Endodermal cell (in vitro differentiated cells): ENCODE measurements at places on chromosomes 11 and 22. TPM values are rescaled to one million over a fixed set of nuclear protein-coding genes. Genes with fewer than 3 reads are reported as not detected.

TXNRD2 gene
- 13.6 and 15.4 TPM in 2 replicates for total RNA-seq

PPME1 gene
- total RNA-seq, result 28.8 and 33.7 TPM in 2 replicates

TPH1 gene
- total RNA-seq, result 0.07 and 0.31 TPM in 2 replicates

GRIK4 gene
- 2.8 and 3.5 TPM in 2 replicates for total RNA-seq

GLYATL2 gene
- total RNA-seq, result 0.49 to 1.7 TPM (median 1.4 TPM) in 3 replicates

NRIP3 gene
- total RNA-seq, result 0.86 to 1.2 TPM (median 0.95 TPM) in 3 replicates

GDPD4 gene
- not detected in 2 replicates for total RNA-seq

C1QTNF4 gene
- total RNA-seq, result 6.9 to 15.7 TPM (median 10.9 TPM) in 3 replicates

OR10D3 gene
- total RNA-seq, result 0.25 TPM in 1 of 3 replicates, not detected in the others

RAB39A gene
- total RNA-seq, result 4.6 and 4.8 TPM in 2 replicates

VWCE gene
- total RNA-seq, result 8.8 and 13.3 TPM in 2 replicates

MRGPRX4 gene
- not detected in 3 replicates for total RNA-seq

ARHGAP42 gene
- 161 to 185 TPM (median 176 TPM) in 3 replicates for total RNA-seq

VPS51 gene
- 94.2 to 108 TPM (median 107 TPM) in 3 replicates for total RNA-seq

TMEM121B gene
- 8.8 and 10.9 TPM in 2 replicates for total RNA-seq

OR10A3 gene
- not detected in 2 replicates for total RNA-seq

PHF21B gene
- 49.2 and 69.2 TPM in 2 replicates for total RNA-seq

RCOR2 gene
- total RNA-seq, result 45.0 and 46.5 TPM in 2 replicates

IL18 gene
- 0.59 to 1.00 TPM in 2 of 3 replicates, not detected in the other for total RNA-seq

MYOD1 gene
- not detected in 2 replicates for total RNA-seq

DYNC2H1 gene
- 15.7 and 21.1 TPM in 2 replicates for total RNA-seq

CSF2RB gene
- total RNA-seq, result not detected in 2 replicates

TRIM29 gene
- total RNA-seq, result 0.63 TPM in 1 of 3 replicates, not detected in the others

CALCB gene
- total RNA-seq, result 0.49 TPM in 1 of 3 replicates, not detected in the others

TENM4 gene
- total RNA-seq, result 68.2 to 85.4 TPM (median 78.1 TPM) in 3 replicates

SLC22A8 gene
- total RNA-seq, result 0.16 TPM in 1 of 2 replicates, not detected in the other

MPEG1 gene
- not detected in 2 replicates for total RNA-seq

MAPK11 gene
- 0.40 and 1.0 TPM in 2 replicates for total RNA-seq

OR5A1 gene
- total RNA-seq, result not detected in 3 replicates

CHRDL2 gene
- 0.27 and 0.44 TPM in 2 replicates for total RNA-seq

KIRREL3 gene
- total RNA-seq, result 0.79 and 1.1 TPM in 2 replicates

CCDC73 gene
- total RNA-seq, result not detected in 2 replicates

SGSM1 gene
- total RNA-seq, result 1.9 to 3.0 TPM (median 2.1 TPM) in 3 replicates

EMID1 gene
- total RNA-seq, result 25.7 to 41.8 TPM (median 36.1 TPM) in 3 replicates
